ENCODE measurements at places on chromosomes 2 and 18. TPM values are rescaled to one million over a fixed set of nuclear protein-coding genes. Genes with fewer than 3 reads are reported as not detected.

RAB17 gene
- not detected for total RNA-seq

GCG gene
- total RNA-seq: not detected

STRADB gene
- total RNA-seq: 28.9 TPM

PKDCC gene
- total RNA-seq: not detected

ABCG8 gene
- not detected for total RNA-seq

Data from activated naive CD8-positive, alpha-beta T cell treated with anti-CD3 and anti-CD28 coated beads, Interleukin-2, amount 10 ng/mL, durations not matched to agents 7 days and 5 days (primary cell).